NCI-H526 treated with DMSO at 0.1 percent for 48 hours (cell line): ENCODE measurements at places on chromosomes 4 and X.

DNA sequence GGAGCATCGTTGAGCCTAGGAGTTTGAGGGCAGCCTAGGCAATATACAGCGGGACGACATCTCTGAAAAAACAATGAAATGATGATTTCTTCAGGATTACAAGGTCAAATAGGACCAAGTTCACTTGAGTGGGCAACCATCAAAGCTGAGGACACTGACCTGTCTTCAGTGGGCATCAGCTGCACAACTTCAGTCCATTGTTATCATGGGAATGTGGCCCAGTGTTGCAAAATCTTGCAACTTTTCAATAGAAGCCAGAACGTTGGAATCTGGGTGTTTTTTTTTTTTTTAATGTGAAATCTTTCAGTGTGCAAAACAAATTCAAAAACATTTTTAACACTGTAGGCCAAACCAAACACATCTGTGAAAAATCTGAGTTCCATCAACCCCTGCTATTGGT is 155.4 kb upstream of the PLAC1 start:
- DNase-seq: no peak

- DNase-seq: no peak
Observed at GRCh38 chr4:112526061-112526460, 10.1 kb upstream of the NEUROG2 start.

DNA sequence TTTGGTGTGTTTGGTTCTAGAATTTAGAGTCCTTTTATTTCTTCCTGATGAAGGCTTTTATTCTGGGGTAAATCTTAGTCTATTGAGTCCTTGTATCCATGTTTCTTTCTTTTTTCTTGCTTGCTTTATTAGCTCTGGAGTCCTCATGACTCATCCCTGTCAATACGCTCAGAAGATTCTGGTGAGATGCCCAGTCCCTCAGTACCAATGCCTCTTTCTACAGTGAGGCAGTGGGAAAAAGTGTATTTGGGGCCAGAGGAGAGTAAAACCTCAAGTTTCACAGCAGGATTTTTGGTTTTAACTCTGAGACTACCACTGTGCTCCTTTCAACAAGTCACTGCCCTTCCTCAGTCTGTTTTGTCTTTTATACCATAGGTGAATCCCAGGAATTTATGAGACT is 368.0 kb downstream of the GBA3 start:
- DNase-seq: no peak

DNA sequence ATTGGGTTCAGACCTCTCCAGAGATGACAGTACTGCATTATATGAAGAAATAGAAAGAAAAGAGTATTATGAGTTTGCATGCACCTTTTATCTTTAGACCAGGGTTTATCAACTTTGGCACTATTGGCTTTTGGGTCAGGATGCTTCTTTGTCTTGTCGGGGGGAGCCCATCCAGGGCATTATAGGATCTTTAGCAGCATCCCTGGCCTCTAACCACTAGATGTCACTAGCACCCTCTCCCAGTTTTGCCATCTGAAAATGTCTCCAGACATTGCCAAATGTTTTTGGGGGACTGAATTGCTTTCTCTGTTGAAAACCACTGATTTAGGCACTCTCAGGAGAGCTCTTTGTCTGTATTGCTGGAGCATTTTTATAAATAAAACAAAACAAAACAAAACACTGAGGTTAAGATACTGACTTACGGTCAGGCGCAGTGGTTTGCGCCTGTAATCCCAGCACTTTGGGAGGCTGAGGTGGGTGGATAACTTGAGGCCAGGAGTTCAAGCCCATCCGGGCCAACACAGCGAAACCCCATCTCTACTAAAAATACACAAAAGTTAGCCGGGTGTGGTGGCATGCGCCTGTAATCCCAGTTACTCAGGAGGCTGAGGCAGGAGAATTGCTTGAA is 23.6 kb downstream of the CA5B start:
- DNase-seq: peak; percentile 10

DNA sequence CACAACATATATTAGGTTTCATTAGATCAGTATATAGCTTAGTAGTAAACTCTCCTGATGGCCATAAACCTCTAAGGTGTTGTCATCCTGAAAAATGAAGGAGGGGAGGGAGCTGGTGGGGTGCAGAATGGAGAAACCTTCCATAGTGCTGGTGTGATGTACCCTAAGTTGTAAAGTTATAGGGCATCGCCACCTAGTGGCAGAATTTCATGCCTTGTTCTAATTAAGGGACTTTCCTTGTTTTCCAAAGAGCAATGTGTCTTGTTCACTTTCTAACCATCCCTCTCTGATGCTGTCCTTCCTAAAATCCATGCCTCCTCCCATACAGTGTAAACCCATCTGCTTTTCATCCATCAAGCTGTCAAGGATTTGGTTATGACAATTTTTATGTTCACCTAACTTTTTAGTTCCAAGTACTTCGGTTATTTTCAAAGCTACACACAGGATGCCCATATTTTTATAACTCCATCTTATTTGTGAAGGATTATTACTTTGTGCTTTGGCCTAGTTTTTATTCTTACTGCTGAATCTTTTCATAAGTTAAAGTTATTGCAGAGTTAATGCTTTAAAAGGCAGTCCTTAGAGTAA is 4.5 kb downstream of the NBDY start:
- peak; percentile 1 for DNase-seq

DNA sequence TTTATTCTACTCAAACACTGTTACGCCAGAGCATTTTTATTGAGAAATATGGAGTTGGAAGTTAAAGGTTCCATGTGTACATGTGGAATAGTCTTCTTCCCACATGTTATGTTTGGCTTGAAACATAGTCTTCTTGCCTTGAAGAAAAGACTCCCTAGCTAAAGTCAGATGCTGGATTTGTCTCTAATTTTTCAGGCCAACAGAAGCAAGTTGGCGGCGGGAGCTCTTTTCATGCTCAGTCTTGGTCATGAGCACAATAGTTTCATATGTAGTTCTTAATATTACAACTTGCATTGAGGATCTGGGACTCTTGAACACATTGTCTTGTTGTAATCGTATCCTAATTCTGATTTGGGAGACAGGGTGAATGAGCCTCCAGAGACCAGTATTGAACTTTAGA is 19.4 kb downstream of the SEPTIN11 start:
- DNase-seq: no peak

- no peak for DNase-seq
Observed at GRCh38 chr4:16075061-16075460, 8.8 kb downstream of the PROM1 start.
